ENCODE measurements at places on chromosomes 1 and 21. TPM values are rescaled to one million over a fixed set of nuclear protein-coding genes. Genes with fewer than 3 reads are reported as not detected.

Gene TMEM51
- total RNA-seq: 9.2 TPM

Gene BRINP3
- total RNA-seq: not detected

Gene NTNG1
- 12.7 TPM for total RNA-seq

Gene HCRTR1
- total RNA-seq: not detected

Gene LRRC71
- total RNA-seq: not detected

Gene AMY2B
- total RNA-seq: not detected

Gene LCE1D
- not detected for total RNA-seq

Gene RNU1-2
- total RNA-seq: not detected

Gene ZZZ3
- total RNA-seq: 26.2 TPM

Gene MSH4
- total RNA-seq: not detected

Gene NIBAN1
- total RNA-seq: 25.4 TPM

Gene ASTN1
- total RNA-seq: not detected

Gene PTGER3
- not detected for total RNA-seq

Gene SPATA6
- total RNA-seq: 3.0 TPM

Gene AUNIP
- total RNA-seq: 1.6 TPM

Gene SEMA4A
- total RNA-seq: 0.35 TPM

Gene SYCP1
- total RNA-seq: not detected

Gene SERPINC1
- total RNA-seq: not detected

Gene MAP10
- 1.2 TPM for total RNA-seq

Gene ANKRD45
- not detected for total RNA-seq

Gene AMY2A
- total RNA-seq: not detected

Gene VCAM1
- 205 TPM for total RNA-seq

Gene TMPRSS15
- not detected for total RNA-seq

Gene CYYR1
- not detected for total RNA-seq

Gene AIRE
- total RNA-seq: not detected

Gene ST6GALNAC5
- total RNA-seq: 2.0 TPM

Gene ADAM30
- total RNA-seq: not detected

Gene OR2L8
- total RNA-seq: not detected

Gene ADORA1
- not detected for total RNA-seq

Gene PADI4
- not detected for total RNA-seq

Gene SYPL2
- total RNA-seq: 1.7 TPM

Gene AKR1A1
- total RNA-seq: 147 TPM
